Mesenteric fat pad (tissue), 1 donor: ENCODE measurements at places on chromosomes 12 and 14. TPM values are rescaled to one million over a fixed set of nuclear protein-coding genes. Genes with fewer than 3 reads are reported as not detected.
A peak's percentile ranks its signal among the peaks of the same experiment; 100 is the strongest.

DNA sequence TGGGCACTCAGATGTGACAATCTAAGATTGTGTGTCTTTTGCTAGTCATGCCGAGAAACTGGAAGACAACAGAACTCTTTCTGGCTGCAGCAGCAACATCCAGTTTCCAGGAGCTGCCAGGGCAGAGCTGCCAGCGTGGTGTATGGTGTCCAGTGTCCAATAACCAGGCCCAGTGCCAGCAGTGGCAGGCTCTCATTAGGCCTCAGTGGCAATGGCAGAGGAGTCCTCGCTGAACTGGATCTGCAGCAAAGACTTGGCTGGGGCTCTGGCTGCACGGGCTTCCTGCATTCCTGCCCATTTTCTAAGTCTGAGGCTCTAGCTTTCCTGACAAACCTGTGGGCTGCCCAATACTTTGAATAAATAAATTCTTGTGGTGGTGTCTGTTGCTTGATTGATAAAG, 26.2 kb upstream of the PPM1A start:
- no peak for DNase-seq

DNA sequence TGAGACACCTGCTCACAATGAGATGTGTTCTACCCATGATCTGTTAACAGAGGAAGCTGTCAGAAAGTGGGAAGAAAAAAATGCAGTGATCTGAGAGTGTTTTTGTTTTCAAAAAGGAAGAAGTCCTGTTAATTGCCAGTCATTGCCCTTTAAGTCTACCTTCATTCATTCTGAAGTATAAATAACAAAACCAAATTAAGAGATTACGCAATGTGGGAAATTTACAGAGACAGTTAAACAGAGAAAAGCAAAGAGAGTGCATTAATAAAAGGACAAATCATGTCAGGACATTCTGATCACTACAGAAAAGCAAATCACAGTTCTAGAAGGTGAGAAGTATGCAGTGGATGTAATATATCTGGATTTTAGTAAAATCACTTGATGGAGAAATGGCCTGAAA, 154.2 kb downstream of the NRXN3 start:
- no peak for DNase-seq

- peak; percentile 79 for DNase-seq
Observed at GRCh38 chr14:99127651-99128167, 144.3 kb downstream of the BCL11B start.

- no peak for DNase-seq
Observed at GRCh38 chr14:24789378-24789884, 155.4 kb upstream of the GZMB start.

DNA sequence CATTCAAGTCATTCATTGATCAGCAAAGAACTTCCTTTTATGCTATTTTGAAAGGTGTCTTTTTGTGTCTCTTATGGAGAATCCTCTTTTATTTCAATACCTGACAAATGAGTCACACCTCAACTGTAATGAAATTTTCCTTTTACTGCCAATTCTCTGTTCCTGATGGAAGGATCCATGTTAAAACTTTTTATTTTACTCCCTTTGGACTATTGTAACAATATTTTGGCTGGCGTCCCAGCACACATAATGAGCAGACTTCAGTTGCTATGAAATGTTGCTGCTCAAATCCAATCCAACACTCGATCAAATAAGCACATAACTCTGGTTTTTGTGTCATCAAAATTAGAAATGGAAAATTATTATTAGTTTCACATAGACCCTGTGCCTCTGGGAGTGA, 21.9 kb upstream of the SLC15A5 start:
- no peak for DNase-seq

DNA sequence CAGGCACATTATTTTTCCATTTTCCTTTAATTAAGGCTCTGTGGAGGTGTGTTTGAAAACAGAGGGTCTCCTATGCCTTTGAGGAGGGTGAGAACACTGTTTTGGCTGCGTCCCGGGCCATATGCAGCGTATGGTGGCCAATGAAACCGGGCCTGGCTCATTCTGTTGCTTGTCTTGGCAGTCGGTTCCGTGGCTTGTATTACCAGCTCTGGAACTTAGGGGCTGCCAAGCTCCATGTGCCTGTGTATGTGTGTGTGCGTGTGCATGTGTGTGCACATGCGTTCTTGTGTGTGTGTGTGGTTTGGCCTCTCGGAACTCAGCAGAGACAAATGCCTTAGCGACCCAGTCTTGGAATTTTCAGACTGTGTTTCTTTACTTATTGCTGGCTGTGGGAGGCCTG, 2.7 kb downstream of the JDP2 start:
- DNase-seq, result no peak

GRCh38 chr14:23113431-23114119, 5.5 kb downstream of the CEBPE start:
- DNase-seq, result peak; percentile 78

- no peak for DNase-seq
Observed at GRCh38 chr12:105018776-105019175, 32.7 kb downstream of the NOPCHAP1 start.

GRCh38 chr14:55502746-55503284, 62.4 kb upstream of the TBPL2 start:
- DNase-seq, result no peak

DNA sequence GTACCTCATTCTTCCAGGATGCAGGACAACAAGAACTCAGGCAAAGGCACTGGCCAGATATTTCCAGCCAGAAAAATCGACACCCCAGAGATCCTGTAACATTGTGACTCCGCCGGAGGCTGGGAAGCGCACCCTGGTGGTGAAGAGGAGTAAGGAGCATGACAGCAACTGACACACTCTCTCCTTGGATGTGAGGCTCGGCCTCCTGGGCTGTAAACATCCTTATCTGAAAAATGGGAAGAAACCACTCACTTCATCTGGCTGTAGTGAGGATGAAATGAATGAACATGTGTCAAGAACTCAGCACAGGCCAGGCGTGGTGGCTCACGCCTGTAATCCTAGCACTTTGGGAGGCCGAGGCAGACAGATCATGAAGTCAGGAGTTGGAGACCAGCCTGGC, 27.5 kb downstream of the TCHP start:
- DNase-seq, result no peak

Gene PMCH
- total RNA-seq, result not detected

Gene CCDC197
- total RNA-seq, result not detected

Gene COX8C
- total RNA-seq, result not detected

Gene CACNA1C
- total RNA-seq, result 6.8 TPM

Gene OR2AP1
- not detected for total RNA-seq

Gene TTC9
- 0.51 TPM for total RNA-seq
